ENCODE measurements at places on chromosomes 4 and X.

DNA sequence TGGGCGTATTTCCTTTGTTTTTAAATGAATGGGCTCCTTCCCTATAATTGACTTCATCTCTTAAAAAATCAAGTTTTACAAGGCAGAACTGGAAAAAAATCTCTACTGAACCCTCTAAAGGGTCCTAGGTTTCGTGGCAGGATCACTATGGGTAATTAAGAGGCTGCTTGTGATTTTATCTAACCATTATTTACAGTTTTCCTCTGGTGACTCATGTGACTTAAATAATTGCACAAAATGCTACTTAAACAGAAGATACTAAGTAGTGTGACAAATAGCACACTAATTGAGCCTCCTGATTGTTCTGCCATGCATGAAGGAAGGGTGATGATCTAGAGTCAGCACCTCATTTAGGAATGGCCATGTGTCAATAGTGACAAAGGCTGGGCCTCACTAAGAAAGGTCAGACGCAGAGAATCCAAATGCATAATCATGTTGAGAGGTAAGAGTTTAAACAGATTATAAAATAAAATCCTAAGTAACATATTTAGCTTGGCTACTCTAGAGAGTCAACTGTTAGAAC, 35.5 kb downstream of the OFD1 start:
- no peak for DNase-seq

GRCh38 chr4:56466910-56467283, 520 bp upstream of the SRP72 start:
- DNase-seq, result no peak

DNA sequence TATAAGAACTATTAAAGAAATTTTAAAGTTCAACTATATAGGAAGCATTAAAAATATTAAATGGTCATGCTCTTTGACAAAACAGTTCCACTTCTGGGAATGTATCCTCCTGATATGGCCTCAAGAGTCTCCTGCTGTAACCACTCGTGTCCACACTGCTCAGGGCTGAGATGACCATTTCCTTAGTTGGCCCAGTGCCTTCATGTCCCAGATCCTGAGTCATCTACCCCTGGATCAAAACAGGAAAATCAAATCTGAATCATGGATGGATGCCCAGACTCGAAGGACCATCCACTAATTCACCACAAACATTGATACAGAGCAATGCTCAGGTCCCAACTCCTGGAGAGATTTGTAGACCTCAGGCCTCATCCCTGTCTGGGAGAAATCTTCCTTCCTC, 44.7 kb downstream of the GPRASP3 start:
- DNase-seq, result peak; percentile 55

DNA sequence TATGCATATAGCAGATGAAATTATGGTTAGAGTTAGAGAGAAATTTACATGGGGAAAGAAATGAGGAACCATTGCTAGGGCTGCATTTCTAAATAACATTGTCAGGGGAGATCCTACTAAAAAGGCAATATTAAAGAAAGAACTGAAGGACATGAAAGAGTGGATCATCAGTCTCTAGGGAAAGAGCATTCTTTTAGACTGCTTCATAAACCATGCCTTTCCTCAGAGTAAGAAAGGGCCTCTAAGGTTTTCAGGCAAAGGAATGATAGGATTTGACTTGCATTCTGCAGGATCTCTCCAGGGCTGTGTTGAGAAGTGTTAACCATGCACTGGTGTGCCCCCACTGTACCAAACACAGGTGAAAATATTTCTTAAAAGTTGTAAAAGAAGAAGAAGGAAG, 385.4 kb upstream of the MAD2L1 start:
- DNase-seq, result peak; percentile 68

DNA sequence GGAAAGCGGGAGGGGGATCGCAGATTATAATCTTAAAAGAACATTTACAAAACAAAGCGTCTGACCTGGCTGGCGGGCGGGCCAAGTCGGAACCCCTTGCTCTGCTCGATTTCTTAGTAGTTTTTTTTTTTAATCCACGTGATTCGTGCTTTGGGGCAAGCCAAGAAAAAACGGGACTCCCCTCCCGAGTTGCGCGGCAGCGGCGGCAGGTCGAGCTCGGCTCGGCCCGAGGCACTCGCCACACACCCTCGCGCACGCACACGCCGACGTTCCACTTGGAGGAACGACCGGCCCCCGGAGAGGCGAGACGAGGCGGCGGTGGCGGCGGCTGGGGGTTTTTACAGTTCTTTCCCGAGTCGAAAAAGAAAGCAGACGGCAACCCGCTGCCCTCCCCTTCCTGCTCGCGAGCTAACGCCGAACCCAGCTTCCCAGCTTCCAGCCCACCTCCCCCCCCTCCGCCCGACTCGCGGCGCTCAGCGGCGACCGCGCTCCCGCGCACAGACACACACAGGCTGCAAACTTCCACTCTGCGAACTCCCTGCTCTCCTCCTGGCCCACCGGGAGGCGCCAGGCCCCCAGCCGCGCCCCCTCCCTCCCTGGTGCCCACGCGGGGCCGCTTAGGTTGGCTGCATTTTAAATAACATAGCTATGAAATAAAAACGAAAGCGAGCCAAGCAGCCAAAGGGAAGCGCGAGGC, 1.2 kb downstream of the BCOR start:
- no peak for DNase-seq

DNA sequence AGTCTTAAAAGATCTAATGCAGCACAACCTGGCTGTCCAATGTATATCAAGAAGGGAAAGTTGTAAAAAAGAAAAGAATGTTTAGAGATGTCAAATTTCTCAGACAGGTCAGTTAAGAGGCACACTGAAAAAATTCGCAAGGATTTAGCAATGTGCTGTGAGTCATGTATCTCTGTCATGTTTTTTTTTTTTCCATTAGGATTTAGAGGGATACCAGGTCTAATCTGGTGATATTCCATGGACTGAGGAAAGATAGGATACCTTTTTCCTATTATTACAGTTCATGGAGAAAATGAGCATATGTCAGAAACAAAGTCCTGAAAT, 815.4 kb upstream of the PCDH10 start:
- peak; percentile 34 for DNase-seq

DNA sequence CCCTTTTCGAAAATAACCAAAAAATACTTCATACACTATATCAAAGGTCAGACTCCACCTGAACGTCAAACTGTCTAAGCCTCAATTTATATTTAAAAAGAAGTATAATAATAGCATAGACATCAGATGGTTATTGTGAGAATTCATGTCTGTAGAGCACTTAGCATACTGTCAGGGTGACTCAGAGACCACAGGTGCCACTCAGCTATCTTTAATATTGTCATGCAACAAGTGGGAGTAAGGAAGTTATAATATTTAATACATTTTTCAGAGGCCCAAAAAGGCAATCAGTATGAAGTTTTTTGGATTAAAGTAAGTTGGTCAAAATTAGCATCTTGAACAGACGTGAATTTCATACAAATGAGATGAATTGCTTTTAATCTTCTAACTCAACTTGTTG, 93.3 kb downstream of the PHOX2B start:
- peak; percentile 26 for DNase-seq

- DNase-seq, result no peak
Observed at GRCh38 chr4:56653461-56654237, 27.4 kb downstream of the HOPX start.

DNA sequence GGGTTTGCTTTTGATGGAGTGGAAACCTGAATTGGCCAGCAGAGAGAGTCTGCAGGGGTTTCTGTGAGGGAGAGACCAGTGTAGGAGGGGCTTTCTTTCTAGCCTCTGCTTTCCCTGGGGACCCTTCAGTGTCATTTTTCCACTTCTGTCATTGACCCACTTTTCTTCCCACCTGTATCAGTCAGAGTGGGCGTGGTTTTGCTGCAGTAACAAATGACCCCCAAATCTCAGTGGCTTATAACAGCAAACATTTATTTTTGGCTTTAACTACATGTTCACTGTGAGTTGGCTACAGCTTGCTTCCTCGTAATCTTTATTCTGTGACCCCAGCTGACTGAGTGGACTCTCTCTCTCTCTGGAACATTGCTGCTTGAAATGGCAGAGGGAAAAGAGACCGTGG, 25.6 kb upstream of the PTTG2 start:
- DNase-seq, result no peak

Measured in fibroblast of skin of right biceps (primary cell).